Stimulated activated naive CD4-positive, alpha-beta T cell (primary cell): ENCODE measurements at places on chromosomes 2 and 18.

- peak; percentile 73 for DNase-seq
These were observed 17.5 kb downstream of the METTL8 start for GRCh38 chr2:171416009-171416926.

GRCh38 chr18:629269-630150, 27.9 kb upstream of the TYMS start:
- no peak for DNase-seq

GRCh38 chr18:31058897-31059296, 16.4 kb upstream of the DSC3 start:
- DNase-seq, result no peak

DNA sequence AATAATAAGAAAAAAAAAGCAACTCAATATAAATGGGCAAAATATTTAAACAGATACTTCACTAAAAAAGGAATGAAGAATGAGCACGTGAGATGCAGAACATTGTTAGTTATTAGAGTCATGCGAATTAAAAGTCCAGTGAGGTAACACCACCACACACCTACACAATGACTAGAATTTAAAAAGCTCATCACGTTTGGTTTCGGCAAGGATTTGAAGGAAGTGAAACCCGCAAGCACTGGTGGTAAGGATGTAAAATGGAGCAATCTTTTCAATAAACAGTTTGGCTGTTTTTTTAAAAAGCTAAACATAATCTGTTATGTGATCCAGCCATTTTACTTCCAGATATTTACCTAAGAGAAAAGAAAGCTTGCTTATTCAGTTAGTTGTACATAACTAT, 1181.6 kb upstream of the CELF4 start:
- DNase-seq, result no peak

- DNase-seq, result peak; percentile 64
These were observed at the start of gene EDAR for GRCh38 chr2:108988796-108989713. EDAR (minus strand) TSS chr2:108989220; CDS start chr2:108931014, 58,206 bp downstream.

DNA sequence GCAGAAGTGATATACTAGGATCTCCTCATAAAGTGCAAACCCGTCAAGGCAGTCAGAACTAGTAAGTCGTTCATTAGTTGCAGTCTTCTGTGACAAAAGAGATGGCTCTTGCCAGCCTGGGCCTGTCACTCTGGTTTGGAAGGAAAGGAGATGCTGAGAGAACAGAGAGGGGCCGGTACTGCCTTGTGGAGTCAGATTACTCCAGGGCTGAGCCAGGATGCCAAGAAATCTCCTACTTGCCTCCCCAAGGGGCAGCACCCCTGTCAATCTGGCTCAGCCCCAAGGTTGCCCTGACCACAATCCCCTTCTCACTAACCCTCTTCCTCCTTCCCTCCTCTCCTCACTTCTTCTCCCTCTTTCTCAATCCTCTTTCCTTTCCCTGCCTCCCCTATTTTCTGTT, 62.9 kb upstream of the ASPRV1 start:
- DNase-seq, result no peak

GRCh38 chr2:221606424-221606823, 34.3 kb upstream of the EPHA4 start:
- no peak for DNase-seq

- DNase-seq, result no peak
These were observed 19.3 kb upstream of the ITGAV start for GRCh38 chr2:186570604-186571003.

DNA sequence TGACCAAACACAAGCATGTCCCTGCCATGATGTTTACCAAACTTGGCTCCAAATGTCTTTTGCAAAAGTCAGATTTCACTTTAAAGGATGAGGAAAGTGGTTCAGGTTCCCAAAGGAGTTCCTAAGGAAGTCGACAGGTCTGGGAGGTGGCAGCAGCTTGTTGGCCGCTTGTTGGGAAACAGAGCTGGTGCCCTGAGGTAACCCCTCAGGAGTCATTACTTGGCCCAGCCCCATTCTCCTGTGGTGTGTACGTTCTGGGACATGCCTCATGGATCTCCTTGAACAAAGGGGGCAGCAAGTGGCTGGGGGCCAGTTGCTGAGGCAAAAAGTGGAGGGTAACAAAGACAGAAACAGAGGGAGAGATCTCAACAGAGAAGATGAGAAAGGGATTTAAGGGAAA, 10.9 kb downstream of the TMBIM1 start:
- DNase-seq, result no peak

GRCh38 chr18:10522574-10522973, 3.3 kb upstream of the NAPG start:
- no peak for DNase-seq

- no peak for DNase-seq
These were observed 417.6 kb upstream of the MEX3C start for GRCh38 chr18:51614967-51615571.

DNA sequence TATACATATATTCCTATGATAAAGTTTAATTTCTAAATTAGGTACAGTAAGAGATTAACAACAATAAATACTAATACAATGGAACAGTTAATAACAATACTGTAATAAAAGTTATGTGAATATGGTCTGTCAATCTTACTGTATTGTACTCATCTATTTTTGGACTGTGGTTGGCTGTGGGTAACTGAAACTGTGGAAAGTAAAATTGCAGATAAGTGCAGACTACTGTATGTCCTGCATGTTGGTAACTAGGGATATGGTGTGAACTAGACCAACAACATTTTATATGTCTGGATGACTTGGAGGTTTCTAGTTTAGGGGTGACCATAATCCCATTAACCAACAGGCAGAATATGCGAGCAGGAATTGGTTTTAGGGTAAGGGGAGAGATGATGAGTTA, 23.3 kb downstream of the PHLPP1 start:
- DNase-seq, result no peak

DNA sequence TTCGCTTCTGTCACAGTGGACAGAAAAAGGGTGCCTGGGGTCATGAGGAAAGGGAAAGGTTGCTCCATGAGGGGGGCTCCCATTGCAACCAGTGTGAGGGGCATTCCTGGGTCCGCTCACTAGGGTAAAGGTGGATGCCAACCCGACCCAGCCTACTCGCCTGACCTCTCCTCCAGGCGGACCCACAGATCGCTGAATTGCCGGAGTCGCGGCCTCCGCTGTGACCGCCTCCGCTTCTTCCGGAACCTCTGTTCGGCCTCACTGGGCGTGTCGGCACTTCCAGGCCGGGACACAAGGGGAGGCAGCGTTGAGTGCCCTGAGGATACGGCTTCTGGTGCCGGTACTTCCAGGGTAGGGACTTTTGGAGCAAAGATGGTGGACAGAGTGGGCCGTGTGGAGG, 57.1 kb downstream of the TRABD2A start:
- no peak for DNase-seq

DNA sequence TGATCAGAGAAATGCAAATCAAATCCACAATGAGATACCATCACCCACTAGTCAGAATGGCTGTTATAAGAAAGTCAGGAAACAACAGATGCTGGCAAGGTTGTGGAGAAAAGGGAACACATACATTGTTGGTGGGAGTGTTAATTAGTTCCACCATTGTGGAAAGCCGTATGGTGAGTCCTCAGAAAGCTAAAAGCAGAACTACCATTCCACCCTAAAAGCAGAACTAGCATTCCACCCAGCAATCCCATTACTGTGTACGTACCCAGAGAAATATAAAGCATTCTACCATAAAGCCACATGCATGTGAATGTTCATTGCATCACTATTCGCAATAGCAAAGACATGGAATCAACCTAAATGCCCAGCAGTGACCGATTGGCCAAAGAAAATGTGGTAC, 60.7 kb downstream of the ANKRD62 start:
- no peak for DNase-seq

DNA sequence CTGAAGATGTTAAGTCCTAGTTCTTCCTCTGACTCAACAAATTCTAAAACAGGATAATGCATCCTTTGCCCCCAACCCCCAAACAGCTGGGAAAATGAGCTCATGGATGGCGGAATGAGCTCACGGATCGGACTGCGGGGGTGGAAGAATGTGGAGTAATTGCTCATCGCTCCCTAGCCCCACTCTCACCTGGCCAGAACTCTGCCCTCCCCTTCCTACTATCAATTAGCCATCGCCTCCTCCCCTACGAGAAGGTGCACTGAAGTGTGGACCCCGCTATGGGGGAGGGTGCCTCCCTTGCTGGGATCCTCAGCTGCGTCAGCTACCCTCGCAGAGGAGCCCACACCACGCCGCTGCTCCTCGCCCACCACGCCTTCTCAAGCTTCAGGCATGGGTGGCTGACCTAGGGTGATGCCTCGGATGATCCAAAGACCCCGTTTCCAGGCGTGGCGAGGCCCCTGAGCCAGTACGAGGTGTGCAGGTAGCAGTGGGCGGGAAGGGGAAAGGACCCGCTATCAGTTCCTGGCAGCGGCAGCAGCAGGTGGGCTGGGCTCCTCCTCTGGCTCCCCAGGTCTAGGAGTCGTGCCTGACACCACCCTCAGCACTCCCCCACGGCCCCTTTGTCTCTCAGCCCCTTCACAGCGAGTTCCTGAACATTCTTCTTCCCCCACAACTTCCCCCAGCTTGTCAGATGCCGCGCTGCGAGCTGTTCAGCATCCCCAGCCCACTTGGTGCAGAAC, 82.1 kb upstream of the POMC start:
- DNase-seq, result peak; percentile 38

GRCh38 chr2:71001592-71001927, 6.9 kb upstream of the TEX261 start:
- no peak for DNase-seq

DNA sequence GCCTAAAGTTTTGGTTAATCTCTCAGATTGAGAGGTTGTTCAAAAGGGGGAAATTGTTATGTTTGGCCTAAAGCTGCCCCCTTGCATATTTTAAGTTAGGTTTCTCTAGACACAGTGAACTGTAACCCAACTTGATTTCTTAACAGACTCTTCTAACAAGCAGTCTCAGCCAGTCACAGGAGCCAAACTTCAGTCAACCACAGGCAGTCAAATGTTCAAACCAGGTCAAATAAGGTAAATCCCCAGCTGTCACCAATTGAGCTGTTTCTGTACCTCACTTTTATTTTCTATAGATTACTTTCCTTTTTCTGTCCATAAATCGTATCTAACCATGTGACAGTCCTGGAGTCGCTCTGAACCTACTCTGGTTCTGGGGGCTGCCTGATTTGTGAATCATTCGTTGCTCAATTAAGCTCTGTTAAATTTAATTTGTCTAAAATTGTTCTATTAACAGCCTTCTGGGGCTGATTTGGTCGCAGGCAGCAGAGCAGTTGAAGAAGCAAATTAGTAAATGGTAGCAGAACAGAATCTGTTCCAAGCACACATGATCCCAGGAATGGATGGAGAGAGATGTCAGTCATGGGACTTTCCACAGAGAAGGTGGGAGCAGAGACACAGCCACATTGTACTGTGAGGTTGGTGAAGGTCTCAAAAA, 16.4 kb upstream of the NFU1 start:
- DNase-seq, result no peak

GRCh38 chr2:190466819-190467446, 58.8 kb downstream of the MFSD6 start:
- no peak for DNase-seq

DNA sequence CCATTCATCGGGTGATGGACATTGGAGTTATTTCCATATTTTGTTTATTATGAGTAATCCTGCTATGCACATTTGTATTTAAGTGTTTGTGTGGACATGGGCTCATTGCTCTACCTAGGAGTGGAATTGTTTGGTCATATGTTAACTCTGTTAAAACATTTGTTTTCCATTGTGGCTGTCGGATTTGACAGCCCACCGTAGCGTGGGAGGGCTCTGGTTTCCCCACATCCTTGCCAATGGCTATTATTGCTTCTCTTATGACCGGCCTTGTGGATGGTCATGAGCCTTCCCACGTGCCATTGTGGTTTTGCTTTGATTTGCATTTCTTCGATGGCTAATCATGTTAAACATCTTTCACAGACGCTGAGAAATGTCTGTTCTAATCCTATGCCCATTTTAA, 92.0 kb downstream of the ZNF236 start:
- no peak for DNase-seq

DNA sequence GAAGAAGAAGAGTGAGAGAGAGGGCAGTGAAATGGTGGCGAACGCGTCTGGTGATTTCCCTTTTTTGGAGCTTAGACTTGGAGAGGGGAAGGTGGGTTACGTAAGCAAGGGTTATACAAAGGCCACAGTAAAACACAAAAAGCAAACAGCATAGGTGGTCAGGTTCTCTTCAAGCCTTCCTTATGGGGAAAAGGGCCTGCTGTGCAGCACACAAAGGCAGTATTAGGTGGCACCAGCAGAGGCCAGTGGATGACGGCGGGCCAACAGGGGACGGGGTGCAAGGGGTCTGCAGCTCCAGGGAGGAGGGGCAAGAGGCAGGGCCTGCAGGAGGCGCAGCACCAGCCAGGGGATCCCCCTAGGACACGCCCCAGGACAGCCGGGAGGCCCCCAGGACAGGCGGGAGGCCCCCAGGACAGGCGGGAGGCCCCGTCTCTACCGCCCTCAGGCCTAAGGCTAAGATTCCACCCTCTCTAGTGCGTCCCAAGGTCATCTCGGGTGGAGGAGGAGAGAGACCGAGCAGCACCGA, 32.6 kb upstream of the NPC1 start:
- DNase-seq, result no peak

- DNase-seq, result no peak
These were observed 39.2 kb downstream of the MREG start for GRCh38 chr2:215973954-215974699.

- DNase-seq, result no peak
These were observed 100.1 kb upstream of the TRIB2 start for GRCh38 chr2:12616456-12617156.

DNA sequence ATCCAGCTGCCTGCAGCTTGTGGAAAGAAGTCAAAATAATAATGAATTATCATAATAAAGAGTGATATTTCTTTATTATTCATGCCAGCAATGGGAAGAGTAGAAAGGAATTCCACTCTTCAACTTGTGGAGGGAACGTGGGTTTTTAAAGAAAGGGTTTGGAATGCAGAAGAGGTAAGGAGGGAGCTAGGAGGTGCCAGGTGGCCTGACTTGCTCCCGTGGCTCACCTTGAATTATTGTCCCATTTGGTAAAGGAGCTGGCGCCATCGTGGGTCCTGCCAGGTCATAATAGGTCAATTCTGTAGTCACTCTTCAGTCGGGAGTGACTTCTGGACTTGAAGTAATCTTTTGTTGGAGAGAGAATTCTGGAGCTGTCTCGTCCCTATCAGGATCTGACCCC, 95.2 kb upstream of the BARD1 start:
- DNase-seq, result no peak

GRCh38 chr2:32852856-32853255, 93.9 kb upstream of the LTBP1 start:
- DNase-seq, result no peak

DNA sequence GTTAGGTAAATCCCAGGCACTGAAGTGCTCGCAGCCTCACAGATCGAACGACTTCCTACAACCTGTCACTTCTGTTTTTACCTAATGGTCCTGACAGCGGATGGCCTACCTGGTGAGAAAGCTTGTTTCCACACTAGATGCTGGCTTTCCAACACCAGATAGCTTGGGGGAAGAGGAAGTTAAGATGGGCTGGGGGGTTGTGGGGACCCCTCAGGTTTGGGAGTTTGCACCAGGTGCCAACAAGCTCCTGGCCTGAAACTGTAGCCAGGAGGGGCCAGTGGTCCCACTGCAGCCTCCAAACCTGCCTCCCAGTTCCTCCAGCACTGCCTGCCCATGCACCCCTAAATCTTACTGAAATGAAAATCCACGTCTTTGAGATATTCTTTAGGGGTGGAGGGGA, 3.9 kb downstream of the TMEM185B start:
- no peak for DNase-seq

- no peak for DNase-seq
These were observed 12.3 kb upstream of the STK17B start for GRCh38 chr2:196183528-196184231.
